Cardiac fibroblast (primary cell): ENCODE measurements at places on chromosomes 5 and 9.

DNA sequence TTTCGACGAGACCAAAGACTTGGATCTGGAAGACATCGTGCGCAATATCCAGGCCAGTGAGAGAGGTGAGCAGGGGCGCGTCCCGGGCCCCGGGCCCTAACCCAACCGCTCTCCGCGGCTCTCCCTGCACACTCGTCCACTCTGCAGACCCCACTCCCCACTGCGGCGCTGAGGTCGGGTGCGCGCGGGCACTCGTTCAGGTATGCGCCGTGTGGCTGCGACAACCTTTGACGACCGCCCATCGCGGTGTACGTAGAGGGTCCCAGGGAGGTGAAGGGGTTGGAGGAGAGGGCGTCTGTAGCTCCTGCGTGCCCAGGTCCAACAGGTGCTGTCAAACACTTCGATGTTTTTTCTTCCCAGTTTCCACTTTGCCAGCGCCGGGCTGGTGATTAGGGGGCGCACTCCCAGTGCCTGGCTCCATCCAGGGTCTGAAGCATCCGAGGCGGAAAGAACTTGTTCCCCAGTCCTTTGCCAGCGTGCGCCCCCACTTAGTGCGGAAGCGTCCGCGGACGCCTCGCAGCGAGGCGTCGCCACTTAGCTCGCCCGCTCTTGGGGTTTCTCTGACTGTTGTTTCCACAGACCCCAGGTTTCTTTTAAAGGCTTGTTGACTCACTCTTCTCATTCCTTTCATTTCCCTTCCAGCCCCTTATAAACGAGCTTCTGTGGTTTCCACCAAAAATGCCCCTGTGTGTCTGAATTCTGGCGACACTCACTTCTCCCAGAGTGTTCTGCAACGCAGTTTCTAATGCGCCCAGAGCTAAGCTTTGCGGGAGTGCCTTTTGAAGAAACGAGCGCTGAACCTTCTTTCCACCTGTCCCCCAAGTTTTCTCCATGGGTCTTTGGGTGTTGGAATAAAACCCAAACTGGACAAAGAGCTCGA lies 1.6 kb downstream of the NPR3 start:
- DNase-seq: peak; percentile 43

- DNase-seq: no peak
Observed at GRCh38 chr9:136784997-136785361, 6.2 kb upstream of the TMEM141 start.

DNA sequence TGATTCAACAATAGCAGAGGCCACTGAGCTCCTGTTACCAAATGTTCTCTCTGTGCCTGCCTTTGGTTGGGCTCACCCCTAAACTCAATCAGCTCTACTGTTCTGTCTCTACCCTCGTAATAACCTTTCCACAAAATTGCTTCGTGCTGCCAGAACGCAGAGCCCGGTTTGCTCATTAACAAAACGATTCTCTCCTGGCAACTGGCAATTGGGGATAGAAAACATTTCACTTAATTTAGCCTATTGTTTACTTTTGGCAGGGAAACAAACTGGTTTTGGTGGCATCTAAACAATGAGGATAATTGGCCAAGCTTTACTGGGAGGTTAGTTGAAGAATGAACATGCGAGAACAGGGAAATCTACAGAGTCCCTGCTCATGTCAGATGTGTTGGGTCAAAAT lies 56.6 kb downstream of the SLC28A3 start:
- no peak for DNase-seq

DNA sequence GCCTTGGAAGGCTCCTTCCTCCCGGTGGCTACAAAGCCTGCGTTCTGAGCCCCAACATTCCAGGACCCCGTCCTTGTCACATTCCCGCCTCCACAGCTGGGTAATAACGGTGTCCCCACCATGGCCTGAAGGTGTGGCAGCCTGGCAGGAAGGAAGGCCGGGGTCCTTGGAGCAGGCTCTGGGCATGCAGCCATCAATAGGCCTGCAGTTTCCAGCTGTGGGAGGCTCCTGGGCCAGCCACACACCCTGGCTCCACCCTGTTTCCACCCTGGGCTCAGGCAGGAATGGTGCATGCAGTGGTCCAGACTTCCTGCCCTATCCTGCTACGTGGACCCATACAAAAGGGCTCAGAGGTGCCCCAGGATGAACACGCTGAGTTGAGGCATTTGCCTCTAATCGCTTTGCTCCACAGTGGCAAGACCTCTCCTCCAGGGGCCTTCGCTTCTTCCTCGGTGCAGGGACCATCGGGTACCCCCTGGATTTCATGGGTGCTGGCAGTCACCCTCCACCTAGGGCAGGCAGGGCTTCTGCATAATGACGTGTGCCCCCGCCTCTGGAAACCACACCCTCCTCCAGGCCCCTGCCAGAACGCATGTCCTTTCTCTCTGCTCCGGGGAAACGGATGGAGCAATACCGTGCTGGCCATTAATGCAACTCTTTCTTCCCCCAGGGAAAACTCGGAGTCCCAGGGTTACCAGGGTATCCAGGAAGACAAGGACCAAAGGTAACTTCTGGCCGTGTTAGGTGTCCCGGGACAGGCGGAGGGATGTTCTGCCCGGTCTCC lies 95.1 kb upstream of the FCN2 start:
- peak; percentile 54 for DNase-seq

- DNase-seq: peak; percentile 74
Observed at GRCh38 chr9:100602342-100602801, 24.5 kb downstream of the CAVIN4 start.

DNA sequence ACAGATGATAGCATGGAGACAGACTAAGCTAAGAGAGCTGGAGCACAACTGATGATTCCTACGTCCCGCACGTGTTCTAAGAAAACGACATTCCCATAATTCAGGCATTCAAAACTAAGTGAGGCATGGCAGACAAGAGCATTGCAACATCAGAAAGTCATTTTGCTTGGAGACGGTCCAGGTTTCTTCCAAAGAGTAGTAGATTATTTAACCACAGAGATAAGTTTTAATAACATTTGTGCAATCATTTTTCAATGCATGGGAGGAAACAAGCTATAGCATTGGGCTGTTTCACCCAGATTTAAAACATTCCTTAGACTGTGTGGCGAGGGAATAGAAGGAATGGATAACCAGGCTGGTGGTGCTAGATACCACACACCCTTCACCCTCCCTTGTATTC lies 117.2 kb downstream of the APBA1 start:
- DNase-seq: peak; percentile 87

DNA sequence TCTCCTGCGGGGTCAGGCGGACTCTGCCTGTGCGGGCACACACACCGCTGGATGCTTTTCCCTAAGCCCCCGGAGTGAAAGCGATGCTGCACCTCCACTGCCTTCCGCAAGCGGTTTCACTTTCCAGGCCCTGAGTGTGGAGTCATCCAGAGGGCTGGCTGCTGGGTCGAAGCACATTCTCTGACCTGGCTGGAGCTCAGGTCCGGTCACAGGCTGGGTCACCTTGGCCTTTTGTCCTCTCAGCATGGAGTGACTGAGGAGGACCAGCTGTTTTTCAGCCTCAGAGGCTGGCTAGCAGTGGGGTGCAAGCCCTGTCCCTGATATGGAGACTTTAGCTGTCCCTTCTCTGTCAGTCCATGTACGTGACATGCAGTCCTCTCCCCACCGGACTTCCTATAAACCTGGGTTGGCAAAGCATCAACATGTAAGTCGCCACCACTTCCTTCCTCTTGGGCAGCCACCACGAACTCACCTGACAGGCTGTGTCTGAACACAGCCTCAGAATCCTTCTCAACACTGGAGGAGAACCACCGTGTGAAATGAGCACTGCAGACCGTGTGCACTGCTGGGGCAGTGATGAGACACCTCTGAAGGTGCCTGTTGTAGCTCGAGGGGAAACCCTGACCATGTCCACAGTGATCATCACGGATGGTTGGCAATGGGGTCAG lies 51.3 kb downstream of the GADD45G start:
- DNase-seq: no peak

- DNase-seq: no peak
Observed at GRCh38 chr5:74409166-74409706, 231.3 kb downstream of the ENC1 start.

- DNase-seq: peak; percentile 98
Observed at GRCh38 chr9:112041536-112042243, 133.4 kb downstream of the SUSD1 start.

DNA sequence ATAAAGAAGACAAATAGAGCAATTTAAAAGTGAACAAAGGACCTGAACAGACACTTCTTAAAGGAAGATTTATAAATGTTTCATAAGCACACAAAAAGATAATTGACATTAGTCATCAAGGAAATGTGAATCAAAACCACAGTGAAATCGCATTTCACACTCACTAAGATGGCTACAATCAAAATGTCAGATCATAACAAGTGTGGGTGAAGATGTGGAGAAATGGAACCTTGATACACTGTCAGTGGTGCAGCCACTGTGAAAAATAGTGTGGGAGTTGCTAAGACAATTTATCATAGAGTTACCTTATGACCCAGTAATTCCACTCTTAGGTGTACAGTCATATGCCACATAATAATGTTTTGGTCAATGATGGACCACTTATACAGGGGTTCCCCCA lies 54.5 kb upstream of the HTR4 start:
- no peak for DNase-seq

- no peak for DNase-seq
Observed at GRCh38 chr5:69509212-69509611, 16.6 kb downstream of the OCLN start.

GRCh38 chr5:35488791-35489190 lies 128.9 kb upstream of the SPEF2 start:
- DNase-seq: no peak
